ENCODE measurements at places on chromosomes 12 and 14. TPM values are rescaled to one million over a fixed set of nuclear protein-coding genes. Genes with fewer than 3 reads are reported as not detected.

DNA sequence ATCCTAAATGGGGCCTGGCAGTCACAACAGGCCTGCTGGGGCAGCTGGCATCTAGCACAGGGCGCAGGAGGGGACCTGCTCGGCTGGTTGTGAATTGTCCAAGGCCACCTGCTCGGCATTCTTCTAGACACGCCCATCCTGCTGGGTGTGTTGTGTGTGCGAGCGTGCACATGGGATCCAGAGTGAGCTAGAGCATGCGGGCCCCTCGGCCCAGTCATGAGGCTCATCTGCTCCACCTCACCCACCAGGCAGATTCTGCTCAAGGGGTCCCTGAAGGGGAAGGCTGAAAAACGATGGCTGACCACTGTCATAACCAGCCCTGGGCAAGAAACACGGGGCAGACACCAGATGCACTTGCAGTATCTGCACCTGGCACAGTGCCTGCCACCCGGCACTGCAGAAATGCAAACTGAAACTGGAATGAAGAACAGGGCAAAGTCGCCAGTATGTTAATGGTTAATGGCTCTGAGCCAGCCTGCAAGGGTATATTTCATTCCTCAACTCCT, 31.8 kb downstream of the MAX start:
- peaks cover 17% of the 10 kb centered on the region for H3K4me1 ChIP-seq
- H3K27ac ChIP-seq = no peak overlapping the region
- no peaks in the 10 kb centered on the region for H3K27me3 ChIP-seq
- no peak for DNase-seq
- peaks cover 44% of the 10 kb centered on the region for H3K36me3 ChIP-seq
- H3K4me3 ChIP-seq = no peak overlapping the region

- H3K4me3 ChIP-seq = no peak overlapping the region
- H3K27me3 ChIP-seq = peaks cover 3% of the 10 kb centered on the region
- H3K36me3 ChIP-seq = no peaks in the 10 kb centered on the region
- H3K27ac ChIP-seq = no peak overlapping the region
- H3K4me1 ChIP-seq = no peaks in the 10 kb centered on the region
These were observed 290.4 kb downstream of the AACS start for GRCh38 chr12:125355614-125356013.

GRCh38 chr14:39023939-39024871, 78.8 kb downstream of the SEC23A start:
- peaks cover 8% of the 10 kb centered on the region for H3K36me3 ChIP-seq
- no peak overlapping the region for H3K27ac ChIP-seq
- DNase-seq = no peak
- no peaks in the 10 kb centered on the region for H3K27me3 ChIP-seq
- peaks cover 8% of the 10 kb centered on the region for H3K4me1 ChIP-seq
- no peak overlapping the region for H3K4me3 ChIP-seq

GRCh38 chr12:51777457-51777856, 71.1 kb downstream of the FIGNL2 start:
- H3K4me1 ChIP-seq = peaks cover 14% of the 10 kb centered on the region
- H3K36me3 ChIP-seq = no peaks in the 10 kb centered on the region
- no peak overlapping the region for H3K27ac ChIP-seq
- no peak overlapping the region for H3K4me3 ChIP-seq
- DNase-seq = no peak

GRCh38 chr14:104506461-104507253, 72.9 kb upstream of the C14orf180 start:
- H3K36me3 ChIP-seq = no peaks in the 10 kb centered on the region
- H3K27me3 ChIP-seq = peaks cover 4% of the 10 kb centered on the region
- no peak overlapping the region for H3K4me3 ChIP-seq
- H3K27ac ChIP-seq = no peak overlapping the region
- DNase-seq = no peak

GRCh38 chr12:82481954-82482353, 123.6 kb downstream of the METTL25 start:
- no peaks in the 10 kb centered on the region for H3K4me1 ChIP-seq
- no peak for DNase-seq
- no peaks in the 10 kb centered on the region for H3K27me3 ChIP-seq
- no peaks in the 10 kb centered on the region for H3K36me3 ChIP-seq
- no peak overlapping the region for H3K27ac ChIP-seq

PHLDA1 gene
- total RNA-seq = 5.8 TPM

DNA sequence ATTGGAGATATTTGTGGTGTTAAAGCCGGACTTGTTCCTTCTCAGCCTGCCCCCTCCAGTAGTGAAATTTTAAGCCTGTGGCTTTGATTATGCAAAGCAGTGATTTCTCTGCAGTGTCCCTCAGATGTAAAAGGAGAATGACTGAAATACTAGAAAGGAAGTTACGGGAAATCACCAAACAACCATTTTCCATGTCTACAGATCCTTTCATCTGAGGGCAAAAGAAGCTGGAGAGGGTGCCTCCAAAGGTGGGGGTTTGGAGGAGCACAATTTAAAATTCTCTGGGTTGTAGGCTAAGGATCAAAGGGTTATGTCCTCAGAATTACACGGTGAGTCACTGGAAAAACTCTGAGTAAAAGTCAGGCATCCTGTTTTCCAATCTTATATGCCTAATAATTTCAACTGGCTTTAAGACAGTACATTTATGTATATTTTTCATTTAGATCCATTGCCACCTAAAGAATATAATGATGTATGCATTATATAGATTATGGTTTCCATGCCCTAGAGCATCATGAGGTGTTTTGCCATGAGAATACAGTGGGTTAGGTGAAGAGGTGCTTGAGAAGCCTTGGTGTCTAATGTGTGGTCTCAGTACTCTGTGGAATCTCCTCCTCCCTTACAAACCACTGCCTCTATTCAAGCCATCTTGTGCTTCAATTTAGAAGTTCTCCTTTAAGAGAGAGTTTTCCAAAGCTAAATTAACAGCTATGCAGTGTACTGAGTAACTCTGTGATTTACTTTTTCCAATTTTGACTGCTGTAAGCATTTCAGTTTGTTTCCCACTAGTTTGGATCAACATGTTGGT, 362.1 kb downstream of the RAD51B start:
- peaks cover 3% of the 10 kb centered on the region for H3K36me3 ChIP-seq
- no peak for DNase-seq
- H3K4me3 ChIP-seq = no peak overlapping the region
- no peak overlapping the region for H3K27ac ChIP-seq

DNA sequence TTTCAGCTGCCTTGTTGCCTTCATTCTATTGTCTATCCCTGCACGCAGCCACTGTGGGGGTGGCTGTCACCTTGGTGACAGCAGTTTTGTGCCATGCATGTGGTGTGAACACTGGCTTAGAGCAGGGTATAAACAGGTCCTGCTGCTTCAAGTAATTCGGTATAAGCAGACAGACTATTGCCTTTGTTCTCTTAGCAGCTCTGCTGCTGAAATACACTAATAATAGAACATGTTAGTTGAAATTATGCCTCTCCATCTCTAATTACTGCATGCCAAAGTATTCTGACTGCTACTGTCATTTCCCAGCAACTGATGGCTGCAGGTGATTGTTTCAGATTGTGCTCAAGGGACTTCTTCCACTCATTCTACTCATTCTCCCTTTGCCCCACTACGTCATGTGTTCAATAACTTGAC, 34.6 kb downstream of the PTPRO start:
- H3K4me1 ChIP-seq = no peaks in the 10 kb centered on the region
- DNase-seq = no peak
- no peaks in the 10 kb centered on the region for H3K36me3 ChIP-seq
- H3K27me3 ChIP-seq = peaks cover 6% of the 10 kb centered on the region

GMPR2 gene
- 82.2 TPM for total RNA-seq

DNA sequence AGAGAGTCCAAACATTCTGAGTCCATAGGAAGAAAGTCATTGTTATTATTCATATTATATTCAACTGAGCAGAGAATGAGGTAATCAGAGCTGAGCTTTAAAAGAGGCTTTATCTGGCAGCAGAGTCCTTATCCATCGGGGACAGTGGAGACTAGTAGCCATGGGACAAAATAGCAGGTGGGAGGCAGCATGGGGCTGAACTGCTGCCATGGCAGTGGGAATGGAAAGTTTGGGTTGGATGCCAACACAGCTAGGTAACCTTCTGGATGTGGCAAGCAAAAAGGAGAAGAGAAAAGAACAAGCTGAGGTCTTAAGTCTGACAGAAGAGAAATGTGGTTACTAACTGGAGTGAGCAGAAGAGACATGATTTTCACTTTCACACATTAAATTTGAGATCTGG, 71.0 kb upstream of the CDKN3 start:
- no peaks in the 10 kb centered on the region for H3K4me1 ChIP-seq
- DNase-seq = no peak
- no peak overlapping the region for H3K27ac ChIP-seq
- H3K27me3 ChIP-seq = peaks cover 4% of the 10 kb centered on the region
- no peaks in the 10 kb centered on the region for H3K36me3 ChIP-seq

DNA sequence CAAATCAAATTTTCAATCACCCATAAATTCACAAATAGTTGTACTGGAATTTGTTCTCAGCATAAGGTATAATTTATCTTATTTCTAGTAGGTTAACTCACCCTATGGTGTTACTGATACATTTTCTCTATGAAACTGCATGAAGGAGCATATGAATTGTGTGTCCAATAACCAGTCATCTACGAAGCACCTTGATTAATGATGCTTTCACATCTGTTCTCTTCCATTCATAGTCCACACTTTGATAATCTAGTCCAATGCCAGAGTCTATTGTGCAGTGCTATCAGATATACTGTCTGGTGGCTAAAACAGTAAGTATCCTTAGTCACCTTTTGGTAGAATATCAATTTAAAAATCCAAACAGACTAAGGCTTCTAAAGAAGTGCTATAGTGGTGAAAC, 876.0 kb downstream of the RPS29 start:
- H3K36me3 ChIP-seq = no peaks in the 10 kb centered on the region
- no peak for DNase-seq
- H3K4me1 ChIP-seq = no peaks in the 10 kb centered on the region
- H3K4me3 ChIP-seq = no peak overlapping the region

TTC8 gene
- total RNA-seq = 2.2 TPM

DNA sequence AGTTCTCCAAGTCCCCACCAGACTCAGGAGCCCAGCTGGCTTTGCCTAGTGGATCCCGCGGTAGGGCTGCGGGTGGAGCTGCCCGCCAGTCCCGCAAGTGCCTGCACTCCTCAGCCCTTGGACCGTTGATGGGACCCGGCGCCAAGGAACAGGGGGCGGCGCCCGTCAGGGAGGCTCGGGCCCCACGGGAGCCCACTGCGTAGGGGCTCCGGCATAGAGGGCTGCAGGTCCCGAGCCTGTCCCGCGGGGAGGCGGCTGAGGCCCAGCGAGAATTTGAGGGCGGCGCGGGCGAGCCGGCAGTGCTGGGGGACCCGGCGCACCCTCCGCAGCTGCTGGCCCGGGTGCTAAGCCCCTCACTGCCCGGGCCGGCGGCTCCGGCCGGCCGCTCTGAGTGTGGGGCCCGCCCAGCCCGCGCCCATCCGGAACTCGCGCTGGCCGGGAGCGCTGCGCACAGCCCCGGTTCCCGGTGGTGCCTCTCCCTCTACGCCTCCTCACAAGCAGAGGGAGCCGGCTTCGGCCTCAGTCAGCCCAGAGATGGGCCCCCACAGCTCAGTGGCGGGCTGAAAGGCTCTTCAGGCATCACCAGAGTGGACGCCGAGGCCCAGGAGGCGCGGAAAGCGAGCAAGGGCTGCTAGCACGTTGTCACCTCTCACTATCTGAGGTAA, 452.4 kb upstream of the LRFN5 start:
- H3K4me1 ChIP-seq = no peaks in the 10 kb centered on the region
- no peak for DNase-seq
- no peak overlapping the region for H3K4me3 ChIP-seq

- H3K27me3 ChIP-seq = no peaks in the 10 kb centered on the region
- H3K27ac ChIP-seq = peak overlapping the region; percentile 12
- H3K4me3 ChIP-seq = no peak overlapping the region
- no peak for DNase-seq
These were observed 32.1 kb downstream of the BAZ1A start for GRCh38 chr14:34843011-34843554.

GRCh38 chr14:37453985-37454384, 141.1 kb downstream of the FOXA1 start:
- no peak overlapping the region for H3K27ac ChIP-seq
- H3K4me1 ChIP-seq = no peaks in the 10 kb centered on the region
- no peaks in the 10 kb centered on the region for H3K36me3 ChIP-seq
- no peak for DNase-seq

DNA sequence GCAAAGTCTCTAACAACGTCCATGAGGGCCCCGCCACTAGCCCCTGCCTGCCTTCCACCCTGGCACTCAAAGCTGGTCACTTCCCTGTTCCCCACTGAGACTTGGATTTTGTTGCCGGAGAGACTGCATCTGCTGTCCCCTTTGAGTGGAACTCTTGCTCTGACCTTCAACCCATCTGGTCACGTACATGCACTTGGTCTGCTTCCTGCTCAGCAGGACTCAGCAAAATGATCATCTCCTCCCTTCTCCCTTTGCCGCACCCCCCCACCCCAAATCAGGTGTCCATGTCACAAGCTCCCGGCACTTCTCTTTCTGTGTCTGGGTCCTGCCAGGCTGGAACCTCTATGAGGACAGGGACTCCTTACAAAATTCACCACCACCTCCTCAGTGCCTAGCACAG, 180.9 kb downstream of the CHST11 start:
- H3K36me3 ChIP-seq = peaks cover 57% of the 10 kb centered on the region
- H3K27ac ChIP-seq = peak overlapping the region; percentile 66
- H3K4me1 ChIP-seq = peaks cover 26% of the 10 kb centered on the region
- no peaks in the 10 kb centered on the region for H3K27me3 ChIP-seq

DNA sequence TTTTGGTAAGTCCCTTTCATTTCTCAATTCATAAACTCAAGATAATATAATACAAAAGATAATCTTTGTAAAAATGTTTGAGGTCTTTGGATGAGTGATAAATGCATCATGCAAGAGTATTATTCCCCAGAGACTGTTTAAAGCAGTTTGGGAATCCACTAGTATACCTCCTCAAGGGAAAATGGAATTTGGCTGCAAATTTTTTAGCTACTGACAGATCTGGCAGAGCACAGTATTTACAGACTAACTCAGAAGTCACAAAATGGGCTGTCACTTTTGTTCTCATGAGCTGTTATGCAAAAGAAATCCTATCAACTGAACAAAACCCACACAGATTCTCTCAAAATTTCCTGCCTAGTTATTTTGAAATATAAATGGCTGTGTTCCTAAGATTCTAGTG, 9.9 kb downstream of the SPIC start:
- H3K4me1 ChIP-seq = no peaks in the 10 kb centered on the region
- no peak overlapping the region for H3K27ac ChIP-seq
- no peak for DNase-seq
- no peak overlapping the region for H3K4me3 ChIP-seq
- H3K36me3 ChIP-seq = no peaks in the 10 kb centered on the region
- H3K27me3 ChIP-seq = peaks cover 15% of the 10 kb centered on the region

GRCh38 chr12:49580572-49581535, 12.9 kb upstream of the MCRS1 start:
- no peak overlapping the region for H3K4me3 ChIP-seq
- DNase-seq = peak; percentile 61
- H3K4me1 ChIP-seq = peaks cover 8% of the 10 kb centered on the region
- H3K36me3 ChIP-seq = peaks cover 3% of the 10 kb centered on the region
- H3K27me3 ChIP-seq = no peaks in the 10 kb centered on the region
